Heart right ventricle (tissue), 16 donors: ENCODE measurements at places on chromosomes 11 and 22.

GRCh38 chr11:61696602-61697001 lies 16.4 kb downstream of the DAGLA start:
- DNase-seq = no peak

DNA sequence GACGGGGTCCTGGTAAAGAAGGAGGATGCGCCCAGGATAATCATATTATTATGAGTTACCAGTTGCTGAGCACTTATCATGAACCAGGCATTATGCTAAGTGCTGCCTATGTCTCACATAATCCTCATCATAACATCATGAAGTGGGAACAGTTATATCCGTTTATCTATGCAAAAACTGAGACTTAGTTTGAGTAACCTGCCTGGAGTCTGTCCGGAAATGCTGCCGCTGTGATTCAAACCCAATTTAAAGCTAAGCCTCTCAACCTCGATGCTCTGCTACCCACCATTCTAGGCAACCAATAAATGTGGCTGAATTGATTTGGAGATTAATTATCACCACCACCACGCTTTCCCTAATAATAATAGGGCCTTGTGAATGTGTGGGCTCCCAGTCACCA lies 111.5 kb upstream of the CLMP start:
- no peak for DNase-seq

- no peak for DNase-seq
Measured at GRCh38 chr11:16797776-16798175, 59.3 kb downstream of the C11orf58 start.

DNA sequence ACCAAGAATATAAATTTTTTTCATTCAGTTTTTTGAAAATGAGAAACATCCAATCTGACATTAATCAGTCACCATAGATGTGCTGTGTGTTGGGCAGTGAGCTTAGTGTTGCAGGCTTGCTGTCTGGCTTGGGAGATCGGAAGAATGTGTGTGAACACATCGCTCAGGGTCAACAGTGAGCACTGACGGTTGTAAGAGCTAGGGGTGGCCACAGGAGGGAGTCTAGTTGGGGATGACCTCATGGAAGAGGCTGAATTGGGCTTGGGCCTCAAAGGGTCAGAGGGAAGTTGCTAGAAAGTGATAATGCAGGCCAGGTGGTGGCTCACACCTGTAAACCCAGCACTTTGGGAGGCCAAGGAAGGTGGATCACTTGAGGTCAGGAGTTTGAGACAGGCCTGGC lies 375.4 kb downstream of the DDX10 start:
- DNase-seq = no peak

DNA sequence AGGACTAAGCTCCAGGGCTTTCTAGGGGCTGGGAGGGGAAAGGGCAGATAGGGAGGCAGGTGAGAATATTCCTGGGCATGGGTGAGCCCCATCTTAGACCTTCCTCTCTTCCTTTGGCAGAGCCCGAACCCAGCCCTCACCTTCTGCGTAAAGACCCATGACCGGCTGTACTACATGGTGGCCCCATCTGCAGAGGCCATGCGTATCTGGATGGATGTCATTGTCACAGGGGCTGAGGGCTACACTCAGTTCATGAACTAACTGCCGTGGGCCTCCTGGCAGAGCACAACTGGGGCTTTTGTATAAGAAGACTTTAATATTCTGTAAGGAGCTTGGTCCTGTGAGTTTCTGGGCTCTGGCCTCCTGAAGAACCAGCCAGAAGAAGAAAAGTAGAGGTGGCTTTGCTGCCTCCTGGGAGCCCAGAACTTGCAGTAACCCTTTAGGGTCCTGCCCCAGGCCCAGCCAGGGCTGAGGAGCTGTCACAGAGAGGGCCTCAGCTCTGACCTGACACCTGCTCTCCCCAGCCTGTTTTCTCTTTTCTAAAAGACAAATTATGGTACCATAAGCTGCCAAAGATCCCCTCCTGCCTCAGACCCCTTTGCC lies 22.8 kb downstream of the TREH start:
- DNase-seq = no peak
